ENCODE measurements at places on chromosomes 11 and 22.

DNA sequence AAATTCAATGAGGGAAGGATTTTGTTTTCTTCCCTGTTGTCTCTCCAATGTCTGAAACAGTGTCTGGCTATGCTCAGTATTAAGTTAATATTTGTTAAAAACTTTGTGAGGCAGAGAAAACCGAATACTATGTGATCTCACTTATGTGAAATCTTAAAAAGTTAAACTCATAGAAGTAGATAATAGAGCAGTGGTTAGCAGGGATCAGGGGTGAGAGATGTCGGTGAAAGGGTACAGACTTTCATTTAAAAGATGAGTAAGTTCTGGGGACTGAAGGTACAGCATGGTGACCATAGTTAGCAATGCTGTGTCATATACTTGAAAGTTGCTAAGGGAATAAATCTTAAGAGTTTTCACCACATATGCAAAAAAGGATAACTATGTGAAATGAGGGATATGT, 244.6 kb downstream of the AASDHPPT start:
- DNase-seq, result no peak

DNA sequence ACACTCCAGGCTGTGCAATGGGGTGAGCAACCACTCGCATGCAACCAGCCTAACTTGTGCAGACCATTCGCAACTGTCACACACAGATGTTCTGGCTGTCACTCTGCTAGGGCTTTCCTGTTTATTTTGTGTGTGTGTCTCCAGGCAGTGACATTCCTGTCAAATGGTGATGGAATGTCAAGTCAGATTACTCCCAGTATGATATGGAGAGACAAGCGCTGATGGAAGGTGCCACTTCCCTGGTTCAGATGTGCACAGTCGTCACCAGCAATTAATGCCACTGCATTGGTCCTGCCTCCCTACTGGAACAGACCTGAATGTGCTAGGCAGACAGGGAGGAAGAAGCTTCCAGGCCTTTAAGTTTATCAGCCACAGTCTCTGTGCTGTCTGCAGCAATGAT, 442.4 kb upstream of the ISX start:
- DNase-seq, result no peak

- DNase-seq, result no peak
These were observed 50.2 kb downstream of the RPL27A start for GRCh38 chr11:8732748-8733241.

- no peak for DNase-seq
These were observed 70.9 kb downstream of the SCUBE1 start for GRCh38 chr22:43272301-43272700.

All from stimulated activated CD4-positive, alpha-beta T cell treated with anti-CD3 and anti-CD28 coated beads, Interleukin-2, amount 100 ng/mL, for 24 hours (primary cell).